SJSA1 (cell line): ENCODE measurements at places on chromosomes 5 and 9. TPM values are rescaled to one million over a fixed set of nuclear protein-coding genes. Genes with fewer than 3 reads are reported as not detected.

Gene PAEP
- not detected in 2 replicates for total RNA-seq

Gene CAMSAP1
- total RNA-seq: 16.6 and 17.4 TPM in 2 replicates

Gene PTPN3
- 4.8 and 11.7 TPM in 2 replicates for total RNA-seq

Gene CDC20B
- total RNA-seq: not detected in 2 replicates

Gene TRPM6
- not detected in 2 replicates for total RNA-seq

Gene CCNH
- total RNA-seq: 69.4 and 141 TPM in 2 replicates

Gene FRMD3
- 15.5 and 25.3 TPM in 2 replicates for total RNA-seq

GRCh38 chr9:133471551-133472276 is 7.2 kb downstream of the SLC2A6 start:
- no peak for DNase-seq

DNA sequence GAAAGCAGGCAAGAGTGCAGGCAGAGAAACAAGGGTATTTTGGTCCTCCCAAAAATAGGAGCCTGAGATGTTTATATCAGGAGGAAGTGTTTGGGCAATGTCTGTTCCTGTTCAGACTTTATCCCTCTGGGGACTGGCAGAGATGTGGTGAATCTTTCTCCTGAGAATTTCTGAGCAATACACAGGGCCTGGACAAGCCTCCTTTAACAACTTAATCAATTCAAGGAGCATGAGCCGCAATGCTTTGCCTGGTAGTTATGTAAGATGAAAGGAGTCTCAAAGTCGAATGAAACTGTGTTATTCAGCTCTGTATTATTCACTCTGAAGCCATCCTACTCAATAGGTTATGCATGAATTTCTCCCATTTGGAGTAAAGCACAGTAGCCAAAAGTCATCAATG is 365.6 kb downstream of the MAN2A1 start:
- no peak for DNase-seq

GRCh38 chr5:73948720-73949119 is 322.7 kb downstream of the ARHGEF28 start:
- DNase-seq: peak; percentile 20

DNA sequence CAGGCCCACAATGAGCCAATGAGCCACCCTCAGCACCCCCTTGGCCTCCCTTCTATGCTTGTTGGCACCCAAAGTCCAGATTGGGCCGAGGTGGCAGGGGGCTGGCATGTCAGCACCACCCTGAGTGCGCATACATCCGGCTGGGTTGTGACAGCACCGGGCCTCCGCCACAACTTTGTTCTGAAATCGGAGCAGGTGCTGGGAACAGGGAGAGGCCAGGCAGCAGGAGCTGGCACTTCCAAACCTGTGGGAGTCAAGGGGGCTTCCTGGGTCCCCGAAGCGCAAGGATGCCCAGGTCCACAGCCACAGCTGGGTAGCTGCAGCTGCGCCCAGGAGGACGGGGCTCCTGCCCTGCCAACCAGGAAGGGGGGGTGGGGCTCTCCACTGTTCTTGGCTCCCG is 1911.9 kb upstream of the WWC1 start:
- DNase-seq: no peak

DNA sequence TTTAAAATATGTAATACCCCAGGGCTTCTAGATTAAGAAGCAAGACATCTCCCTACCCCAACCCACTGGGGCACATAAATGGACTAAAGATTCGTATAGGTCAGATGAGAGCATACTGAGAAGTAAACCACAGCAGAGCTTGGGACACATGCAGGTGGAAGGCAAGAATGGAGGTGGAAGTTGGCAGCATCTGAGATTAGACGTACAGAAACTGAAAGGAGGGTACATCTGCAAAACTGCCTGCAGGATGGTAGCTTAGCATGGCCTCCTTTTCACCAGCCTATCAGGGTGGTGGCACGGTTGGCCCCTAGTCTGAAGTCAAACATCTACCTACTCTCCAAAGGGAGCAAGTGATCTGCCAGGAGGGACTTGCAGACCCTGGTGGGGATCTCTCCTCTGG is 181.8 kb downstream of the TSSK1B start:
- DNase-seq: no peak

DNA sequence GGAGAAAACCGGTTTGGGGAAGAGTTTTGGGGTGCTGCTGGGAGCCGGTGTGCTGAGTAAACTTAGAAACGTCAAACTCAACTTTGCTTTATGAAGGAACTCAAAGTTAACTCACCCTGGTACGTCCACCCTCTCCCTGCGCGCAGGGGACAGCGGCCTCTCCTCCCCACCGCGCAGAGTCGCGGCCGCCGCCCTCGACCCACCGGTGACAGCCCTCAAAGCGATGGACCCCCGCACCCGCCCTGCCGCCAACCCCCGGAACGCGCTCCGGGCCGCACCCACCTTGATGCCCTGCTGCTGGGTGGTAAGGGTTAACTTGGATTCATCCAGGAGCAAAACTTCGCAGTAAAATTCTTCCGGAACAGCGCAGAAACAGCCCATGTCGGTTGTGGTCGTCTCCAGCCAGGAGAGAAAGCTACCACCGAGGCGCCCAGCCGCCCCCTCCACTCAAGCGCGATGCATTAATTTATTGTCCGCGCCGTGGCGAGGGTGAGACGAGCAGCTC is 366 bp downstream of the EPB41L4A start:
- DNase-seq: peak; percentile 12

GRCh38 chr9:134463280-134463679 is 137.0 kb downstream of the RXRA start:
- no peak for DNase-seq

DNA sequence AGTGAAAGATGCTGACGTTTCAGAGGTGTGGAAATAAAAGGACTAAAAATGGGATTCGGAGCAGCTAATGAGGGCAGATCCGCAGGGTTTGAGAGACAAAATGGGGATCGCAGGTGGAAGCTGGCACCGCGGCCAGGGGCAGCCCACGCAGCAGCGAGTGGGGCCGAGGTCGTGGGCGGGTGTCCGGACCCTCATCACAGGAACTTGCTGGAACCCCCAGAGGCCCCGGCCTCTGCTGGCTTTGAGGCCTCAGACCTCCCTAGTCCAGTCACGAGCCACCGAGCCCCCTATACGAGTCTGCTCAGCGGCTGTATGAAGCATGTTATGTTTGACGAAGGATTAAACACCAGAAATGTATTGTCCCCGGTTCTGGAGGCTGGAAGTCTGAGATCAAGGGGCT is 45.8 kb upstream of the FCN1 start:
- DNase-seq: no peak
